A549 treated with GW870086 at 1 μM for 4 hours (cell line): ENCODE measurements at places on chromosomes 12 and 14. TPM values are rescaled to one million over a fixed set of nuclear protein-coding genes. Genes with fewer than 3 reads are reported as not detected.

The EXOC3L4 gene
- 0.82 to 2.4 TPM (median 1.8 TPM) in 5 replicates for total RNA-seq

The TAS2R7 gene
- total RNA-seq: not detected in 5 replicates

The POTEM gene
- not detected in 5 replicates for total RNA-seq

The OTX2 gene
- total RNA-seq: not detected in 5 replicates

The EAPP gene
- 34.2 to 48.2 TPM (median 39.7 TPM) in 5 replicates for total RNA-seq

The PTCSC3 gene
- total RNA-seq: not detected in 5 replicates

The FSCB gene
- total RNA-seq: not detected in 5 replicates

The ZBTB39 gene
- total RNA-seq: 4.1 to 6.0 TPM (median 5.6 TPM) in 5 replicates

The PLEKHH1 gene
- 2.5 to 4.1 TPM (median 3.0 TPM) in 5 replicates for total RNA-seq

The TMEM52B gene
- 0.08 to 0.64 TPM (median 0.16 TPM) in 4 of 5 replicates, not detected in the other for total RNA-seq

The METTL25 gene
- total RNA-seq: 2.0 to 3.4 TPM (median 2.6 TPM) in 5 replicates

The MAPKAPK5 gene
- total RNA-seq: 49.3 to 60.7 TPM (median 59.1 TPM) in 5 replicates

The APAF1 gene
- 9.9 to 14.8 TPM (median 13.1 TPM) in 5 replicates for total RNA-seq

The BMP4 gene
- 1.3 to 3.2 TPM (median 1.6 TPM) in 5 replicates for total RNA-seq

The CLEC14A gene
- not detected in 5 replicates for total RNA-seq

The SPTSSA gene
- 20.2 to 35.7 TPM (median 30.4 TPM) in 5 replicates for total RNA-seq

The PLEKHD1 gene
- 0.03 to 0.07 TPM (median 0.03 TPM) in 3 of 5 replicates, not detected in the others for total RNA-seq

The DDIT3 gene
- 24.1 to 32.1 TPM (median 29.9 TPM) in 5 replicates for total RNA-seq
